ENCODE measurements at places on chromosomes 7 and 10.

DNA sequence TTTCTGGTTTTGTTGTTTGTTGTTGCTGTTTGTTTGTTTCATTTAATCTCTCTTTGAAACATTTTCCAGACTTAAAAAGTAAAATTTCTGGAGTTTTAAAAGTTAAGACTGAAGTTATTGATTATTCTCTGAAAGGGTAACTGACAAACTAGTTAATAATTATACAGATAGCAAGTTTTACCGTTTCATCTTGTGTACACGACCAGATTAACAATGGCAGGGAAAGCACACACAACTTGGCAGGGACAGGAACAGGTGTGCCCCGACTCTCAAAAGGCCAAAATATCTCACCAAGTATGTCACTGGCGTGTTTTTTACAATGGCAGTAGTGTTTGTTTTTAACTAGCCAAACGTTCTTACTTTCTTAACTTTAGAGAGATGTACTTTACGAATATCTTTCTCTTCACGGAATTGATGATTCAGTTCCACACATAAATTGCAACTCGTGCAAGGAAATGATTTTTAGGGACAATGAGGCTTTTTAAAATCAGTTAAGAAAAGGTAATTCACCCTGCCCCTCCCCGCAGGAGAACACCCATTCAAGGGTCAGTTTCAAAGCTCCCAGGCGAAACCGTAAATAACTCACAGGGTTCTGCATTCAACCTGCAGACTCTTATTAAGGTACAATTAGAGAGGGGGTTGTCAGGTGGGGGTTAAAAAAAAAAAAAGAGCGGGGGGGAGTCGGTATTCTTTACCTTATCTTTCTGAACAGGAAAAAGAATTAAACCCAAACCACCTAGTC, 3.5 kb downstream of the CTBP2 start:
- no peak for ATAC-seq

DNA sequence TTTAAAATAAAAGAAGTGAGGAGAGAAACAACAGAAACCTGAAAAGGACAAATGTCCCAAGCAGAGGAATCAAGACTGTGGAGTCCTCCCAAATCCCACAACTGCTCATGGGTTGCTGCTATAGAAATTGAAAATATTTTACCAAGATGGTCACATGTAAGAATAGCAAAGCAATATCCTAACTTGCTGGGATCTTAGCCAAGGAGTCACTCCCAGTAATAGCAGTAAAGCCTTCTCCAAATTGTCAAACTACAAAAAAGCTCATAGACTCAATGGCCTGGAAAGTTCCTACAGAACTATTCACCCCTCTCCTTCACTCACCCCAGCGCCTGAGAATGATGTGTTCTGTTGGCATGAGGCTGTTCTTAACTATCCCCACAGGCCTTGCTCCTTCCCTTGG, 186.5 kb downstream of the ELMO1 start:
- ATAC-seq = no peak

- no peak for ATAC-seq
Observed at GRCh38 chr10:120938822-120939221, 87.7 kb downstream of the WDR11 start.

- ATAC-seq = peak; percentile 82
Observed at GRCh38 chr10:11175823-11176243, 158.2 kb downstream of the CELF2 start.

GRCh38 chr7:117324960-117325359, 2.1 kb upstream of the WNT2 start:
- no peak for ATAC-seq

GRCh38 chr7:127858091-127858914, 172.9 kb downstream of the LRRC4 start:
- ATAC-seq = no peak

GRCh38 chr10:58399410-58399809, 14.2 kb downstream of the TFAM start:
- no peak for ATAC-seq

- no peak for ATAC-seq
Observed at GRCh38 chr10:78178940-78179339, 145.3 kb downstream of the RPS24 start.

- no peak for ATAC-seq
Observed at GRCh38 chr7:158804335-158804734, 25.0 kb downstream of the ESYT2 start.

DNA sequence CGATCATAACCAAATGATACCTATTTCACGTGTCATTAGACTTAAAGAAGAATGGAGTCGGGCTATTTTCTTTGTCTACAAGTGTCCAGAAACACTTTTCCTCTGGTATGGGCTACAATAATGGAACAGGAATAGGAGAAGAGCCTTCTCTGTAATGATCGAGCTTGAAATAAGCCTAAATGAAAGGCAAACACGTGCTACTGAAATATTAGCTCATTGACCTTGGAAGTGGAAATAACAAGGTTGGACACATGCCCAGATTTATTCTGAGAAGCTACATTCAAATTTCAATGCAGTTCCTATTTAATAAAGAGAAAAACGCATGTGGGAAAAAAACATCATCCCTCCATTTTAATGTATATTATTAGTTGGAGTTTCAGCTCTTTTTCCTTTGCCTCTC, 254.7 kb upstream of the PTER start:
- no peak for ATAC-seq

- no peak for ATAC-seq
Observed at GRCh38 chr7:27999829-28000228, 180.8 kb downstream of the JAZF1 start.

GRCh38 chr10:122875843-122876466, 3.4 kb downstream of the FAM24B start:
- ATAC-seq = no peak

GRCh38 chr7:73919694-73920375, 58.9 kb downstream of the TMEM270 start:
- ATAC-seq = peak; percentile 22

GRCh38 chr10:50421026-50421719, 169.9 kb upstream of the ASAH2 start:
- ATAC-seq = peak; percentile 64

DNA sequence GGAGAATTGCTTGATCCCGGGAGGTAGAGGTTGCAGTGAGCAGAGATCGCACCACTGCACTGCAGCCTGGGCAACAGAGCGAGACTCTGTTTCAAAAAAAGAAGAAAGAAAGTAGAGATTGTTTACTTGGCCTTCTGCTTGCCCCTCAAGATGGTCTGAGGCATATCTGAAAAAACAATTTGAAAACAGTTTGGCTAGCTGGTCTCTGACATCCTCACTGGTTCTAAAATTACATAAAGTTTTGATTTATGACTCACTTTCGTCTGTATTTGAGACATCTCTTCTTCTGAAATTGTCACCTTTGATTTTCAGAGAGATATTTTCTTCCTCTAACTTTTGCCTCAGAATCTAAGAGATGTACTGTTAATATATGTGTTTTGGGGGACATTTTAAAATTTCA, 49.6 kb upstream of the HELLS start:
- no peak for ATAC-seq

DNA sequence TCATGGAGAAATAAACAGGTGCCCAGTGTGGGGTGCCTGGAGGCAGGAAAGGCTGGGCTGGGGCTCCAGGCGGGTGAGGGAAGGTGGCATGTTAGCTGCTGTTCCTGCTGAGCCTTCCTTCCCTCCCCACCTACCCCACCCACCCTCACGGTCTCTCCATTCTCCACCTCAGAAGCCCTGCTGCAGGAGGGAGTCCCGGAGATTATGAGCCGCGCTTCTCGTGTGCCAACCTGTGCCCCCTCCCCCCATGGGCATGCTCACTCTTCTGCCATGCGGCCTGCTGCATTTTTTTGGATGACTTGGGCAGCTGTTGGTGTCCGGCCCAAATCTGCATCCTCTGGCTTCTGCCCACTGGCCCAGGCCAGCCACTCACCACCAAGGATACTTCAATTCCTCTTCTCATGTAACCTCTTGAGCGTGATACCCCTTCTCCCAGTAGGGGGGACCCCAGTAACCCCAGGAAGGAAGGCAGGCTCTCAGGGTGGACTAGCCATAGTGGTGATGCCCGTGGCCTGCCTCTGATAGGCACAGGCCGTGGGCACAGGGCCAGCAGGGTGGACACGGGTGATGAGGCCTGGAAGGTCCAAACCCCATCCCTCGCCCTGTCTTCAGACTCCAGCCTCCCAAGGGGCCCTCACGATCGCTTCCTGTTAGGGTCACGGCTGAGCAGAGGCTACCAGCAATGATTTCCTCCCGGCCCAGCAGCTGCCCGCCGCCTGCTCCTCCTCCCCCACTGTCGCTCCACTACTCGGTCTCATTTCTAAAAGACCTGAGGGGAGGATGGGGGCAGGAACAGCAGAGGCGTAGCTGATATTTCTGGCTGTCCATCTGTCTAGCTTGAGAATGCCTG, 27.8 kb downstream of the UNC5B start:
- no peak for ATAC-seq

DNA sequence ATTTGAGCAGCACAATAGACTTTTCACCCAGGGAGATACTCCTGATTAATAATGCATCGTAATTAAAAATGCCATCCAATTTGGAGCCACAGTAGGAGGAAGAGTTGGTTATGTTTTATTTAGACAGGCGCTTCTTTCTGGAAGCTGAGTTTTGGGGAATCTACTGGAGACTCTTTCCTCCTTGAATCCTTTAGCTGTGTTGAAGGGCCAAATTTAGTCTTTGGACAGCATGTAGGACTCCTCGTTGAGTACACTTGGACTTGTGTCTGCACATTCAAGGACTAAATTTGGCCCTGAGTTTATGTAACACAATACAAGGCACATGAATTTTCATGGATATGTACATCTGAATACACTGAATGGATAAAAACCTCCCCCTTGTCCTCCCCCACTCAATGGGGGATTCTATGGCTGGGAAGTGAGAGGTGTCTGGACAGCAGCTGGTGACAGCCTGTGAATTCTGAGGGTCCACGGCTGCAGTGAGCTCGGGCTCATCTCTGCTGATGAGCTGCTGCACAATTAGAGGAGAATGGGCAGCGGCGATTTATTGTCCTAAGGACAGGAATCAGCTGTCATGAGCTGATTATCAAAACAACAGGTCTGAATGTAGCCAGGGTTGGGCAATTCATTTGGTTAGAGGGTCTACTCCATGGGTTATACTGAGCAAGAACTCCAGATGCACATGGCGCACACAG, 95.2 kb downstream of the PRTFDC1 start:
- ATAC-seq = no peak

- ATAC-seq = peak; percentile 24
Observed at GRCh38 chr10:37826806-37827205, 30.6 kb downstream of the ZNF248 start.

DNA sequence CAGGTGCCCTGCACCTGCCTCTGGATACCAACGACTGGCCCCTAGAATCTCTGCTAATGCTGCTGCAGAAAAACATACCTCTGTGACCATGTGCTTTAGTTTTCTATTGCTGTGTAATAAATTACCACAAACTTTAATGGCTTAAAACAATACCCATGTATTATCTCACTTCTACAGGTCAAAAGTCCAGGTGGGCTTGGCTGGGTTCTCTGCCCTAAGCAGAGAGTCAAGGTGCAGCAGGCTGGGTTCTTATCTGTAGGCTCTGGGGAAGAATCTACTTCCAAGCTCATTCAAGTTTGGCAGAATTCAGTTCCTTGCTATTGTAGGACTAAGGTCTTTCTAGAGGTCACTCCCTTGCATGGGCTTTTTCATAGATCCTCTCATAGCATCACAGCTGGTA, 52.3 kb downstream of the CCDC71L start:
- ATAC-seq = no peak
